ENCODE measurements at places on chromosomes 16 and 17. TPM values are rescaled to one million over a fixed set of nuclear protein-coding genes. Genes with fewer than 3 reads are reported as not detected.

Gene SLFN11
- 54.7 TPM for total RNA-seq

Gene SSTR5
- not detected for total RNA-seq

Gene PDF
- 14.8 TPM for total RNA-seq

Gene ZFHX3
- 28.8 TPM for total RNA-seq

- DNase-seq = no peak
Observed at GRCh38 chr17:2500446-2500845, 11.2 kb downstream of the METTL16 start.

DNA sequence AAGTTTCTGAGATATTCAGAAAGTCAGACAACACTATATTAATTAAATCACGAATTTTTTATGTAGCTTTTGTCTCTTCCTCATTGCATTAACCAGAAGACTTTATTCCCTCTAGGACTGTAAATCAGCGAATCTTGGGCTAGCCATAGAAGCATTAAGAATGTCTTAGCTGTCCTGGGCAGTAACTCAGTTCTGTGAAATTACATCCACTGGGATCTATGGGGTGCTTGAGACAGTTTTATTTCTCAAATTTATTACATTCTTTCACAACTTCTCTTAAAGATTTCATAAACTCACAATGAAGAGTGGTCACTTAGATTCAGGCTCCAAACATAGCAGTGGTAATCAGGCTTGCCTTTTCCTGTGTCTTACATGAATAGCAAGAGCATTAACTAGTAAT, 1153.4 kb downstream of the CDH8 start:
- no peak for DNase-seq

- no peak for DNase-seq
Observed at GRCh38 chr16:55145771-55146603, 178.0 kb upstream of the IRX6 start.

DNA sequence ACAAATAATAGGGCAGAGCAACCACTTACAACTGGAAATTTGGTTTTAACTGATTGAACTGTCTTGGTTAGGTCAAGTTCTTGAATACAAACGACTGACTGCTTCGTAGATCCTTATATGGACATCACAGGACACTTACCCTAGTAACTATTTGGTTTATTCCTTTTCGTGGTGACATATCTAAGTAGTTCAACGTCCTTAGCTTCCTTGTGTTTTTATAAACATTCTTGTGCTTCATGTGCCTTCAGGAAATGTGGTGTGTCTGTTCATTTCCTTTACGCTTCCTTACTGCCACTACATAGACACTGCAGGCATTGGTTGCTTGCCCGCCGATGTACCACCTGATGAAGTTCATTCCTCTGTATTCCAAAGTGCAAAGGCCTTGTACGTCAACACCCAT, 59.3 kb downstream of the USP10 start:
- DNase-seq = no peak

DNA sequence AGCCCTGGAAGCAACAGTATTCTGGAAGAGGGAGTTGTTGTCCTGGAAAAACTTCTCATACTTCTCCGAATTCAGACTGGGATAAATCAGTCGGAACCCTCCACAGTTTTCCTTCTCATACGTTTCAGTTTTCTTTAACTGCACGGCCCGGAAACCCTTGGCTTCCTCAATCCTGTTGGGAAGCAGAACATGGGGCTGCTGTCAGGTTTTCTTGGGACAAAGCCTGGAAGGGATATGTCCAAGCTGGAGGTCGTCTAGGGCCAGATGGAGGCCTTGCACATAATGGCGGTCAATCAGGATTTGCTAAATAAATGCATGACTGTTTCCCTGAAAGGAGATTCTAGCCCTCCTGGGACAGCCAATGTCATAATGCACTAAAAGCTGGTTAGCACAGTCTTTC, 29.2 kb downstream of the TTLL6 start:
- no peak for DNase-seq

- DNase-seq = no peak
Observed at GRCh38 chr16:28846933-28847273, 755 bp upstream of the TUFM start.

DNA sequence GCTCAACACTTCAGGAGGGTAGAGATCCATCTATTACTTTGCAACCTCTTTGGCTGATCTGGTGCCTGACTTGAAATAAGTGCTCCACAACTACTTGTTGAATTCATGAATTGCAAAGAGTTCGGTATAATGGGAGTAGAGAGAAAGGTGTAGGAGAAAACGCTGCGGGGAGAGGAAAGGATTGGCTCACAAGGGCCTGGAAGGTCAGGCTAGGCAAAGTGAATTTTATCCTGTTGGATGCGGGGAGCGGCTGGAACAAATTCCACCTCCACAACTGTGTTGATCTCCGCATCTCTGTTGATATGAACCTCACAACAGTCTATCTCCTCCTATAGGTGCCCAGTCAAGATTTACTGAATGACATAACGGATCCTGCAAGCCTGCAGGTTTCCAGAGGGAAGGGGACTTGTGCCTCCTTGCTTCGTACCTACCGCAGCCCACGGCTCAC, 684 bp downstream of the SLX4 start:
- no peak for DNase-seq

Data from mesenteric fat pad (tissue), 1 donor.